ENCODE measurements at places on chromosomes 1 and 21.

- DNase-seq = no peak
Measured at GRCh38 chr1:169528215-169529067, 42.7 kb upstream of the SLC19A2 start.

DNA sequence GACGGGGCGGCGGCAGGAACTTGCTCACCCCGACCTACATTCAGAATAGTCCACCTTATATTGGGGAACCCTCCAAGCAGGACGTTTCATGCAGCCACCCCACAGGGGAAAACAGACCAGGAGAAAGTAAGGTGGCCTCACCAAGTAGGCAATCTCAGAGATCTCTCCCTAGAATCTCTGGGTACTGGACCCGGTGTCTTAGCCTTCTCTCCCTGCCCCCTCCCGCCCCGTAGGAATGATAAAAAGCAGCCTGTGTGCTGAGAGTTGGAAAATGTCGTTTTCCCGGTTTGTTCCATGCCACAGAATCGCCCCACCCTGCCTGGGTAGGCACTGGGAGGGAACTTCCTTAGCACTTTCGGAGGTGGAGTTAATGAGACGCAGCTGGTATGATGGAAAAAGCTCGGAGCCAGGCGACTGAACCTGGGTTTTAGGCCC lies 789 bp upstream of the PTPN14 start:
- peak; percentile 81 for DNase-seq

DNA sequence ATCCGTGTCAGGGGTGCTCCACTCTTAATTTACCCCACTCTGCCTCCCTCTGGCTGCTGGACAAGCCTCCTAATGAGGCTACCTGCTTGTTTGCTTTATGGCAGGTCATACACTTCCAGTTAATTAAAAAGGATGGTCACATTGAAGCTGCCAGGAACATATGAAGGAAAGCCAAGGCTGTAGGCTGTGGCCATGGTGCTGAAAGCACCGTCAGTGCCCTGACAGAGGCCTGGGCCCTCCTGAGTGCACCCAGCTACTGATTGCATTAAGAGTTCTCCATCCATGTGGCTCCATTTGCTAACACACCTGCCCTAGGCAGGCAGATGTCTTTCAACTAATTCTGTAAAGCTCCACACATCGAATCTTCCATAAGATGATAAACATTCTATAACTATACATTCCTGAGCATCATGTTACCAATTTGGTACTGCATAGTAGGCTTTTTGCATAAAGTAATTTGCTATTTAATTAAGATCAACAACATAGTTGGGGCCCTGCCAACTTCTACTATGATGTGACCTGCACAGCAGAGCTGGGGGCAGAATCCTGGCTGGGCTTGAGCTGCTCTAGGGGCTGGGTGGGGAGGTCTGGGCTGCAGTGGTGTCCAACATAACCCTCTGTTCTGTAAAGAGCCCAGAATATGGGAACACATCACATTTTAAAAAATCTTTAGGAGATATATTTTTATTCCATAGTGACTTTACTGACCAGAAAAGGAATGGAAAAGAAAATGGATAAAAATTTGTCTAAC lies 224.8 kb downstream of the SIPA1L2 start:
- no peak for DNase-seq

DNA sequence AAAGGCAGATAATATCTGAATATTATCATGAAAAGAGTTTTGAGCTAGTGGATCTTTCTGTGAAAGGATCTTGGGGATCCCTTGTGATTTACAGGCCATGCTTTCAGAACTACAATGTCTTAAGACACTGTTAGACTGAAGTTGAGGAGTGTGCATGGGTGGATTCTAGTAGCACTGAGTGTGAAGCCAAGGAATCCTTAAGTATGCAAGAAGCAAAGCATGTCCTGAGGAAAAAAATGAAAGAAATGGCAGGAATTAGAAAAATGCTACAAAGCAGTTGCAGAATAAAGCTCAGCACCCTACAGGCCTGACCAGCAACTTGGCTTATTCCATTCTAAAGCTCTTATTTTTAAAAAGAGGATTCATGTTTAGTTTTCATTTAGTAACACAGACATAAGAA lies 11.9 kb downstream of the STX6 start:
- peak; percentile 83 for DNase-seq

DNA sequence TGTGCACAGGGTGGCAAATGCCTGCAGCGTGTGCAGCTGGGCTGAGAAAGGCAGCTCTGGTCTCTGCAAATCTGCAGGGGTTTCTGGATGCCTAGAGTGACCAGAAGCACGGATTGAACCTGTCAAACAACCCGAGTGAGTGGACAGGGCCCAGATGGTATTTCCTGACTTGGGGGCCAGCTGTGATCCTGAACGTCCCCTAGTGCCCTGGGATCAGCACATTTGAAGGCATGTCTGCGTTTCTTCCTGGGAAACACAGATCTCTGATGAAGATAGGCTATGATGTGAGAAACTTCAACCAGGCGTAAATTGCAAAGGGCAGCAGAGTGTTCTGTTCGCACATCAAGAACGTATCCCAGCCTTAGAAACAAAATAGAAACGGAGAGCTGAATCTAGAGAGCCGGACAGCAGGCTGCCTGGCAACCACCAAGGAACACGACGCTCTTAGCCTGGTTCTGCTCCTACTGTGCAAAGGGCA lies 163.1 kb downstream of the KCNJ6 start:
- no peak for DNase-seq

DNA sequence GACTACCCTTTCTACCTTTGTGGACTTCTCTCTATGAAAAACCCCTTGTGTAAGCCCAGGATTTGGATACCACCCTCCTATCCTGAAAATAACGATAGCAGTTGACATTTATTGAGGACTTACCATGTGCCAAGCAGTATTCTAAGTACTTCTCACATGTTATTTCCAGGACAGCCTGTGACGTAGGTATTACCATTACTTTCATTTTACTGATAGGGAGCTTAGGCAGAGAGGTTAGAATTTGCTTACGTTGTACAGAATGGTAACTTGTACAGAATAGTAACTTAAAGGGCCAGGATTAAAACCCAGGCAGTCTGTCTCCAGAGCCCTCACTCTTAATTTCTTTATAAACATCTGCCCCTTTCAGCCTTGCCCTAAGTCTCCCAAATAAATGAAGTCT lies 138.3 kb downstream of the NTMT2 start:
- peak; percentile 69 for DNase-seq

DNA sequence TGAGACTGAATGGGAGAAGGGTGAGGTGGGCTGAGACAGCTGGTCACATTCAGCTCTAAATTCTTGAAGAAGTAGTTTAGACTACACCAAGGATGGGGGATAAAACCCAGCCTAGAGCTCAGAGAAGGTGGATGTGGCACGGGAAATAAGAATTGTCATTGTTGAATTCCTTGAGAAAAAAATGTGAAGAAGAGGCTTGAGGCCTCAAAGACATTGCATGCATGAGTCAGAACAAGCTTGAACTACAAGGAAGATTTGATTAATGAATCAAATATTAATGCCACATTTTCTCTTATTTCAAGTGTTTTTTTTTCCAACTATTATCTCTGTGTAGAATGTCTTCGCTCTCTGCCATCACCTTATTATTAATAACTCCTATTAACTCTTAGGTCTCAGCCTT lies 58.9 kb downstream of the MAP3K7CL start:
- no peak for DNase-seq

GRCh38 chr1:111406321-111406768 lies 21.2 kb downstream of the OVGP1 start:
- peak; percentile 84 for DNase-seq

GRCh38 chr21:45297869-45298268 lies 10.2 kb upstream of the POFUT2 start:
- no peak for DNase-seq

GRCh38 chr21:35895598-35895997 lies 164.7 kb downstream of the SETD4 start:
- no peak for DNase-seq

DNA sequence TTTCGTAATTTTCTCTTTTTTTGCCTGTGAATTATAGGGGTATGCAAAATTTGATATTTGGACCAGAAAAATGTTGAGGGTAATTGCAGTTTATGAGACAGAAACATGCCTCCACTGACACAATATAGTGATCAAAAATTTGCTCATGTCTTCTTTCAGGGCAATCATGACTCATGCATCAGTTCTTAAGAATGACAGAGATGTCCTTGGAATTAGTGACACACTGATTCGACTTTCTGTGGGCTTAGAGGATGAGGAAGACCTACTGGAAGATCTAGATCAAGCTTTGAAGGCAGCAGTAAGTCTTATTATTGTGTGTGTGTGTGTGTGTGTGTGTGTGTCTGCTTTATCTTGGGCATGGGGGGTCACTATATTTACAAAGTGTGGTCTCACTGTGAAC lies 27.5 kb downstream of the CTH start:
- DNase-seq = no peak

DNA sequence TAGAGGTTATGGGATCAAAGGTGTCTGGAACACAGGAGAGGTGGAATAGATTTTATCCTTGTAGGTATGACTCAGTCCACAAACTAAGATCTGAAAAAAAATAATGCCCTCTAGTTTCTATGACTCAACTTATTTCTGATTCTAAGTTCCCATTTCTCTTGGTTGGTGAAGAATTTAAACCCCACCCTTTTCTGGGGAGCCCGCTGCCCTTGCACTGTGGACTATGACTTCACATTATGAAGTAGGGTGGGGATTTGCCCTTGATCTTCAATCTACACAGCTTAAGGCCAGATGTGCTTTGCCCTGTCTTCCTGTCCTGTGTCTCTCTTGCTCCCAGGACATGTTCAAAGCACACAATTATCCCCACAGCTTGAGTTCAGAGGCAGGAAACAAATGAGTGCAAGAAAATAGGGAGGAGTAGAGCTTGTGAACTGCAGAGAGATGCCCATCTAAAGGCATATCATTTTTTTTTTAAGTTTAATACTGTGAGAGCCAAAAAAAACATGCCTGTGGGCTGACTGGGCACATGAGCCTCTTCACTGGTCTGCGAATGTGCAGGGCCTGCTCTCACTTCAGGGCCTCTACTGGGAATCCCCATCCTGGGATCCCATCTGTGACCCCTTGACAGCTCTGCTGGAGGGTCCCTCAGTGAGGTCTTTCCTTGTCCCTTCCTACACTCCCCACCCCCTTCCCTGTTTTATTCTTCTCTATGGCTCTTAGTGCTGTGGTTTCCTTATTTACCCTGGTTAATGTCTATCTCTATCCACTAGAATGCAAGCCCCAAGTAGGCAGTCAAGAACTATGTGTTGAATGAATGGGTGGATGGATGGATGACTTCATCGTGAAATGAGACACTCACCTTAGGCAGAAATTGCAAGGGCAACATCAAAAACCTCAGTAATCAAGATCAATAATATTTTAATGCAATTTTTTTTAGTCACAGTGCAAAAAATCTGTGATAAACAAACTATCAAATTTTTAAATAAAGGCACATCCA lies 61.5 kb downstream of the CD58 start:
- peak; percentile 89 for DNase-seq

DNA sequence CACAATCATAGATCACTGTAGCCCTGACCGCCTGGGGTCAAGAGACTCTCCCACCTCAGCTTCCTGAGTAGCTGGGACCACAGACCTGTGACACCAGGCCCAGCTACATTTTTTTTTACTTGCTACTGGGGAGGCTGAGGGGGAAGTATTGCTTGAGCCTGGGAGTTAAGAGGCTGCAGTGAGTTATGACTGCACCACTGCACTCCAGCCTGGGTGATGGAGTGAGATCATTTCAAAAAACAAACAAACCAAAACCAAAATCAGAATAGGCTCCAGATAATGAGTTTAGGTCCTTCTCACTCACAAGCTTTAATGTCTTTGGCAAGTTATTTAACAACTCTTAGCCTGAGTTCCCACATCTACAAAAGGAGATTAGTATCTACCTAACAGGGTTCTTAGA lies 22.8 kb downstream of the WDR26 start:
- no peak for DNase-seq

DNA sequence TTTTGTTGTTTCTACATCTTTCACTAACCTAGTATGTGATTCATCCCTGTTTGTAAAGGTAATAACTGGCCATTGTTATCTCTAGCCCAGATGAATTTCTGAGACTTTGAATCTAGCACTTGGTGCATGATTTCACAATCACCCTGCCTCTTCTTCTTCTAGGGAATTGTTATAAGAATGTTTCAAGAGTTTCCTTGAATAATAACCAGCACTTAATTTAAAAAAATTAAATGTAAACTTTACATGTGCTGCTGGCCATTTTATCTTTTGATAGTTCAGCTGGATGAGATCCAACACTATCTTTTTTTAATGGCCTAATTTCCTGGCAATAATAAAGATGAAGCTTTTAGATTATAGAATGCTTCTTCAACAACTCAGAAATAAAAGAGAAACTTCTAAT lies 31.8 kb downstream of the UBE2U start:
- DNase-seq = peak; percentile 48

GRCh38 chr1:19300211-19300610 lies 11.6 kb upstream of the AKR7A3 start:
- DNase-seq = no peak

DNA sequence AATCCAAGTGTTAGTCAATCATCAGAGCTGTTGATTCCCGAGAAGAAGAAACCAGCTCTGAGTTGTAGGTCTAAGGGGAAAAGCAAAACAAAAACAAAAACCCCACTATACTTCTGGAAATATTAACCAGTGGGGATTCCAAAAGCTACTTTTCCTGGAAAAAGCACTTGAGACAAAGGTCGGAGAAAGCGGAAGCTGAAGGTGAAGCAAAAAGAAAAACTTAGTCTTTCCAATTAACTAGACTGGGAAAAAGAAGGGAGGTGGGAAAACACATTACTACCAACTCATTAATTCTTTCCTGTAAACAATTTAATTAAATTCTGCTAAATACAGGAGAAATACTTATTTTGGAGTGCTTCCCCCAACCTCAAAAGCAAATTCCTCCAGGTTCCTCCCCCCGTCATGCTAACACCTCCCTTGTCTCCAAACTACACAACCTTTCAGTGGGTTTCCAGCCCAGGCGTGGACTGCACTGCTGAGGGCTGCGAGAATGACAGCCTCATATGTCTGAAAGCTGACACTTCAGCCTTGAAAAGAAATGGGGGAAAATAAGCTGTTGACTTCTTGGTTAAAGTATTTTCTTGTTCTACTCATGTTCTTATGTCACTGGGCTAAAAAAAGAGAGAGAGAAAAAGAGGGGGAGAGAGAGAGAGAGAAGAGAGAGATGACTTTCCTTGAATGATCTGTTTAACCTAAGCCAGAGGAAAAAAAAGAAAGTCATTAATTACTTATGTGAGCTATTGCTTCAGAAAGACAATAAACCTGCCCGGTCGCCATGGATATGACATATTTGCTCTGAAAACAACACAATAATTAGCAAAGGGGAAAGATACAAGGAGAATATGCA lies 5.1 kb downstream of the CASZ1 start:
- DNase-seq = no peak

GRCh38 chr21:17454315-17455027 lies 58.4 kb upstream of the CXADR start:
- peak; percentile 93 for DNase-seq

DNA sequence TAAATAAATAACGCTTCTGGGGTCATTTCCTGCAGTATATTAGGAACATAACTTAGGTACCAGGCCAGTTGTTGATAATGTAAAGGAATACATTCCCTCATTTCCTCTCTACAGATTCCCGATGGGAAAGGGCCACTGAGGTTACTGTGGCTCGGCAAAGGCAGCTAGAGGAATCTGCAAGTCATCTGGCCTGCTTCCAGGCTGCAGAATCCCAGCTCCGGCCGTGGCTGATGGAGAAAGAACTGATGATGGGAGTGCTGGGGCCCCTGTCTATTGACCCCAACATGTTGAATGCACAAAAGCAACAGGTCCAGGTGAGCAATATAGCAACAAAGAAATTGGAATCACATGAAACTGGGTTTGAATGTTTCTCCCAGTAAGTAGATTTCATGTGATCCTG lies 109.6 kb upstream of the BMP8A start:
- peak; percentile 23 for DNase-seq

GRCh38 chr1:15583016-15583706 lies 1.7 kb downstream of the AGMAT start:
- no peak for DNase-seq
